ENCODE measurements at places on chromosomes 3 and 15.
A peak's percentile ranks its signal among the peaks of the same experiment; 100 is the strongest.

- DNase-seq, result peak; percentile 74
Observed at GRCh38 chr3:136862617-136863322, 762 bp downstream of the NCK1 start.

- no peak for DNase-seq
Observed at GRCh38 chr3:179156170-179156569, 8.0 kb downstream of the PIK3CA start.

DNA sequence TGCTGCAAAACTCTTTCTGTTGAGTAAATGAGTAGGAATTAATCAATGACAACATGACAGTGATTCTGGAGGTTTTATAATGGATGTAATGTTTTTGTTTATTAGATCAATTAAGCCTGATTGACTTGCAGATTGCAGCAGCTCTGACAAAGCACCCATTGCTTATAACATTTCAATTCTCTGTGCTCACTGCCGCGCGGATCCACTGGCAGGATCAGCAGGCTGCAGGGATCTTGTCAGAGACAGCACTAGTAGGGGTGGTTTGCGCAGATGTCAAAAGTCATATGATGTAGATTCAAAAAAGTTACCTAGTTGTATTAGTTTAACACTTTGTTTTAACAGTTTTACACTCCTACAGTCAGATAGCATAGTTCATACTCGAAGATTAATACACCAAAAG lies 93.4 kb downstream of the MBNL1 start:
- no peak for DNase-seq

DNA sequence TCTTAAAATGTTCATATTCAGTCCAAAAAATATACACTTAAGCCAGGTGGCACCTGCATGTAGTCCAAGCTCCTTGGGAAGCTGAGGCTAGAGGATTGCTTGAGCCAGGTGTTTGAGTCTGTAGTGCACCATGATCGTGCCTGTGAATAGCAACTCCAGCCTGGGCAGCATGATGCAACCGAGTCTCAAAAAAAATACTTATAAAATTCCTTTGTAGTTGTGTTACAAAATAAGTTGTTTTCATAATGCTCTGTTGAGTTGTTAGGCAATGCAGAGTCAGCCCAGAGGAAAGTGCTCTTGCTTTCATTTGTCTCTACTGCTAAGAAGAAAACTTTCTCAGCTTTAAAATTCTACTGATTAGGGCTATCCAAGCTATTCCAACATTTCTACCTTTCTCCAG lies 442.8 kb upstream of the ARRDC4 start:
- DNase-seq, result no peak

- DNase-seq, result no peak
Observed at GRCh38 chr3:15606434-15606891, 4.9 kb downstream of the BTD start.

- no peak for DNase-seq
Observed at GRCh38 chr15:44029003-44029402, 166.1 kb downstream of the FRMD5 start.

DNA sequence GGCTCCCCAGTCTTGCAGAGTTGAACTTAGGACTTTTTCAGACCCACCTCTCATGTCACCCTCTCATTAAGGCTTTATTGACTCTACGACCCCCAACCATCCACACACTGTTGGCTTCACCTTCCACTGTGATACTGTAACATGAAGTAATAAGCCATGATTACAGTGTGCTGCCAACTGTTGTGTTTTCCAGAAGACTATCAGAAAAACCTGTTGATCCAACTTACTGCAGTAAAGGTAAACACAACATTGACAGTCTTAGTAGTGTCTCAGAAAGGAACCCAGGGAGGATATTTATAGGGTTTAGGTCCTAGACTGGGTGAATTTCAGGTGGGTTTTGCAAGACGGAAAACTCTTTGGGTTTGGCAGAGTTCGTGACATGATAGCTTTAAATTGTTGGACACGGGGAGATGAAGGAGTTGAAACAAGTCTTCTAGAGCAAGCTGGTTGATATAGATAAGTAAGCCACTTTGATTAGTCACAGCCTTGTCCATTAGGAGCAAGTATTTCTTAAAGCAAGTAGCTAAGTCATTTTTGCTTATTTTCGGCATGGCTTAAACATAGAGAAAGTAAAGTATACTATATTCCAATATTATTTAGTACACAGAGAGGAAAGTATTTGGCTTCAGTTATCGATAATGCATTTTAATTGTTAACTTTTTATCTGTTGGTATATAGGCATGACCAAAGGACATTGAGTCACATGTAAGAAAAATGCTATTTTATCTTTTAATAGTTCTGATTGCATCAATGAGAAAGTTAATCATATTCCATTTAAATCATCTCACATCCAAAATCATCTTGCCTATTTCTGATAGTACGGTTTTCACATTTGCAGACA lies 2.4 kb upstream of the COL6A5 start:
- DNase-seq, result peak; percentile 93

- DNase-seq, result peak; percentile 72
Observed at GRCh38 chr3:15815696-15816095, 17.9 kb upstream of the ANKRD28 start.

- no peak for DNase-seq
Observed at GRCh38 chr3:128254967-128255366, 101.7 kb downstream of the EEFSEC start.

DNA sequence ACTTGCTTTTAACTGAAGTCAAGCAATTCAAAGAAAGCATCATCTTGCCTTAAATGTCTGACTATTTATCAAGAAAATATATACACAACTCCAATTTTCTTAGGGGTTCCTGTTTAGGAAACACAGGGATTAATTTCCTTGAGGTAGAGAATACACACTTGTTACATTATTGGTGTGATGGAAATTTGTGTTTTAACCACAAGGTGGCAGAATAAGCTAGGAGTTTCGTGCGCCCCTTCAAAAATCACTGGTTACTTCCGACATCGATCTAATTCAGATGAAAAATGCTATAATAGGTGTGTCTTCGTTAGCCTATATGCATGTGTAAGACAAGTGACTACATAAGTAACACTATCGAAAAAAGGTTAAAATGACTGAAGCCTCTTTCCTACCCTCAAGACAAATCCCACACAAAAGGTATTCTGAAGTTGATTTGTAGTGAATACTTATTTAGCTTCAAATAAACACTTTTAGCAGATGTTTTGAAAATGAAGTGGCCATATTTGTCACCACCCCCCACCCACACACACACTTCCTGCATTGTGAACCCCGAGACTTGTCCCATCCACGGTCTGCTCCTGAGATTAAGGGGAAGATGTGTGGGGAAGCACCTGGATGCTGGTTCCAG lies 246.5 kb downstream of the ROBO1 start:
- DNase-seq, result peak; percentile 66

DNA sequence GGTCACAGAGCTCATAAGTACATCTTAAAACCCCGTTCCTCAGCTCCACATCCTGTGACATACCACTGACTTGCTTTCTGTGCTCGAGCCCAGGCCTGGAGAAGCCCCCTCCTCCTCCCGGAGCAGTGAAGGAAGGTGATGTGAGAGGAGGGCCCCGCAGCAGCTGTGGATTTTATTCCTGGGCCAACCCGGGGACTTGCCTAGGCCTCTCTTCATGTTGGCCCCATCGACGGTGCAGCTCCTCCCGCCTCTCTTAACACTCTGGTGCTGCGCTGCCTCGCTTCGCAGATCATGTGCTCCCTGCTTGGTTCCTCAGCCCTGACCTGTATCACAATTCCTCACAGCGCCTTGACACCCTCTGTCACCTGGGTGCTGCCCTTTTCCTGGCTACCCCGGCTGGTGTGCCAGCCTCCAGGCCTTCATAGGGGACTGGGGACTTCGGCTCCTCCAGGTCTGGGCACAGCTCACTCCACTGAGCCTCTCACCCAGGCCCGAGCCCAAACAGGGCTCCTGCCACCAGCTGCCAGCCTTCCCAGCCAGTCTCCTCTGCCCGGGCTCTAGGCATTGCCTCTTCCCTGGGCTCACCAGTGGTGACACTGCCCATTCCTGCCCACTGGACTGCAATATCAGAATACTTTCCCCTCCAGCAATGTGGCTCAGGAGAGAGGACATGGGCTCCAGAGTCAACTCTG lies 21.5 kb downstream of the MAGEF1 start:
- DNase-seq, result no peak

DNA sequence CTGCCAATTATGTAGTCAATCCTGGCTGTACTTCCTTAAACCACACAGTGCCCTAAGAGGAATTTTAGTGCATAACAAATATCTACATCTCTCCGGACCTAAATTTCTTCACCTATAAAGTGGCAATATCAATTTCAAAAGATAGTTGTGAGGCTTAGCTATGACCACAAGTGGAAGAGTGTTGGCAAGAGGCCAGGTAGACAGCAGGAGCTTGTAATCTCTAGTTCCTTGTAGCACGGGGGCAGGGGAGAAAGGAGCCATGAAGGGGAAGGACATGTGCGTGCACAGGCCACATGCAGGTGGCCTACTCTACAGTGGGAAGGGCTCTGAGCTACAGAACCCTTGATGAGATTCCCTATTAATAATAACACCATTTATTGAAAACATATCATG lies 269.7 kb downstream of the ABHD5 start:
- peak; percentile 53 for DNase-seq

DNA sequence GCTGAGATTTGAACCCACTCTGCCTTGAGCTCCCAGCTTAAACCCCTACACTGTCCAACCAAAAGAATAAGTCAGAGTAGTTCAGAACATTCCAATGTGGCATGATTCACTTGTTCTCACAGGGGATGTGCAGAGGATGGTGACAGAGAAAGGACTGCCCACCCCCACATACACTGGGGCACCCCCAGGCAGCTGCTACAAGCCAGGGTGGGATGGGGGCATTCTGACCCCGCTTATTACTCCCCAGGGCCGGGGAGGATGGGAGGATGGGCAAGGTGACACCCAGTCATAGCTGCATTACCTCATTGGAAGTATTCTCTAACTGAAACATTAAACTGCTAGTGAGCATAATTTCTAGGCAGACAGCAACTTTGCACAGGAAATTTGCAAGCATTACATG lies 126.0 kb upstream of the PRR20G start:
- no peak for DNase-seq

- DNase-seq, result no peak
Observed at GRCh38 chr15:48325400-48325799, 5.8 kb upstream of the DUT start.
